ENCODE measurements at places on chromosomes 2 and 18.

GRCh38 chr2:11379558-11379957, 35.1 kb upstream of the ROCK2 start:
- no peaks in the 10 kb centered on the region for H3K36me3 ChIP-seq
- no peak for DNase-seq

DNA sequence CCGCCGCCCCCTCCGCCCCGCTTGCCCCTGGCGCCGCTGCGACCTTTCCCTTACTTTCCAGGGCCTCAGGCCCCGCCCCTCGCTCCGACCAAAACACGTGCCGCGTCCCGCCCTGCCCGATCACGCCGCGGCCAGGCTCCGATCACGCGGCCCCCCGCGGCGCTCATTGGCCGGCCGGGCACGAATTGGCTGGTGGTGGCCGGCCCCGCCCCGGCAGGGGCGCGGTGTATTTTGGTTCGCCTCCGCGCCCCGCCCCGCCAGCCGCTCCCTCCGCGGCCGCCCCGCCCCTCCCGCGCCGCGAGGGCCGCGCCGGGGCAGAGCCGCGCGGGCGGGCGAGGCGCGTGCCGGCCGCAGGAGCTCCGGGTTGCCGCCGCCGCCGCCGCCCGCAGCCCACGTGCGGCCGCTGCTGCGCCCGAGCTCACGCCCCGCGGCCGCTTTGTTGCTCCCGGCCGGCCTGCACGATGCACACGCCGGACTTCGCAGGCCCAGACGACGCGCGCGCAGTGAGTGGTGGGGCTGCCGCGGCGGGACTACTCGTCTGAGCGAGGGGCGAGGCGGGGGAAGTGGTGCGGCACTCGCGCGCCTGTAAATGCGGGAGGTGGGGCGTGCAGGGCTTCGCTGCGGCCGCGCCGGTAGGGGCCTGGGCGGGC, at the start of gene KLF11:
TSS of gene KLF11 (plus strand) at position 295 of the 650 bp plus-strand sequence. CDS start at position 462, 167 bp downstream.
- peak; percentile 86 for DNase-seq
- no peak within 1 kb of the TSS for H3K4me3 ChIP-seq
- H3K36me3 ChIP-seq, result no peaks in the 10 kb centered on the region
- H3K4me1 ChIP-seq, result peaks cover 4% of the 10 kb centered on the region

GRCh38 chr2:187002242-187002641, 153.3 kb upstream of the ZSWIM2 start:
- no peak for DNase-seq
- H3K27me3 ChIP-seq, result no peaks in the 10 kb centered on the region
- no peaks in the 10 kb centered on the region for H3K36me3 ChIP-seq
- H3K27ac ChIP-seq, result no peak overlapping the region
- H3K4me1 ChIP-seq, result no peaks in the 10 kb centered on the region

DNA sequence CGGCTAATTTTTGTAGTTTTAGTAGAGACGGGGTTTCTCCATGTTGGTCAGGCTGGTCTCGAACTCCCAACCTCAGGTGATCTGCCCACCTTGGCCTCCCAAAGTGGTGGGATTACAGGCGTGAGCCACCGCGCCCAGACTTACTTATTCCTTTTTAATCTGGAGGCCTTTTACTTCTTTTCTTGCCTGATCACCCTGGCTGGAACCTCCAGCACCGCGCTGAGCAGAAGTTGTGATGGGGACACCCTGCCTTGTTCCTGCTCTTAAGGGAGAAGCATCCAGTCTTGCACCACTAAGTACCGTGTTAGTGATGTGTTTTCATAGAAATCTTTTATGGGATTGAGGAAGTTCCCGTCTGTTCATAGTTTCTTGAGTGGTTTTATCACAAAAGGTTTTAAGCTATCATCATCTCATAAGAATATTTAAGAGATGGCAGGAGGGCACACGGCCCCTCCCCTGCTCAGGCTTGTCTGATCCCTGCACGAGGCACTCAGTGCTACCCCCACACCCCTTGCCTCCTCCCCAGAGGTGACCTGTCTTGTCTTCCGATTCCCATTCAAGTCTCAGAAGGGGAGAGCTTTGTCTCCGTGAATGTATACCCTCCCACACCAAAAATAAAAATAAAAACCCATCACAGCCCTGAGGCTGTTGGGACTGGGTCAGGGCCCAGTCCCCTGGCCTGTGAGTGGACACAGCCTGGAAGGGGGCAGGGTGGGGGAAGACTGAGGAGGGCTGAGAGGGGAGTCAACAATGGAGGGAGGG, 65.3 kb upstream of the SMAD7 start:
- peaks cover 10% of the 10 kb centered on the region for H3K4me1 ChIP-seq
- no peak overlapping the region for H3K27ac ChIP-seq
- no peak overlapping the region for H3K4me3 ChIP-seq
- DNase-seq, result no peak
- H3K36me3 ChIP-seq, result no peaks in the 10 kb centered on the region

DNA sequence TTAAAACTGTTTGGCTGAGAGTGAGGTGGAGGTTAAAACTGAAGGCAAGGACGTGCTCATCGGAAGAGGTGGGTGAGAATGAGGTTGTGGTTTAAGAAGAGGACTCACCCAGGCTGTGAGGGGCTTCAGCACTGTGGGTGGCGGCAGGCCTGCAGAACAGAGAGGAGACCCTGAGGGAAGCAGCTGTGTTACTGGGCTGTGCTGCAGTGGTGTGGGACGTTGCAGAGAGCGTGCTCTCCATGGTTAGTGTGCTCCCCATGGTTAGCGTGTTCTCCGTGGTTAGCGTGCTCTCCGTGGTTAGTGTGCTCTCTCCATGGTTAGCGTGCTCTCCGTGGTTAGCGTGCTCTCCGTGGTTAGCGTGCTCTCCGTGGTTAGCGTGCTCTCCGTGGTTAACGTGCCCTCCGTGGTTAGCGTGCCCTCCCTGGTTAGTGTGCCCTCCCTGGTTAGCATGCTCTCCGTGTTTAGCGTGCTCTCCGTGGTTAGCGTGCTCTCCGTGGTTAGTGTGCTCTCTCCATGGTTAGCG, 68.5 kb upstream of the NFATC1 start:
- peaks cover 10% of the 10 kb centered on the region for H3K36me3 ChIP-seq
- no peak overlapping the region for H3K27ac ChIP-seq
- no peak overlapping the region for H3K4me3 ChIP-seq
- no peaks in the 10 kb centered on the region for H3K27me3 ChIP-seq
- no peaks in the 10 kb centered on the region for H3K4me1 ChIP-seq

DNA sequence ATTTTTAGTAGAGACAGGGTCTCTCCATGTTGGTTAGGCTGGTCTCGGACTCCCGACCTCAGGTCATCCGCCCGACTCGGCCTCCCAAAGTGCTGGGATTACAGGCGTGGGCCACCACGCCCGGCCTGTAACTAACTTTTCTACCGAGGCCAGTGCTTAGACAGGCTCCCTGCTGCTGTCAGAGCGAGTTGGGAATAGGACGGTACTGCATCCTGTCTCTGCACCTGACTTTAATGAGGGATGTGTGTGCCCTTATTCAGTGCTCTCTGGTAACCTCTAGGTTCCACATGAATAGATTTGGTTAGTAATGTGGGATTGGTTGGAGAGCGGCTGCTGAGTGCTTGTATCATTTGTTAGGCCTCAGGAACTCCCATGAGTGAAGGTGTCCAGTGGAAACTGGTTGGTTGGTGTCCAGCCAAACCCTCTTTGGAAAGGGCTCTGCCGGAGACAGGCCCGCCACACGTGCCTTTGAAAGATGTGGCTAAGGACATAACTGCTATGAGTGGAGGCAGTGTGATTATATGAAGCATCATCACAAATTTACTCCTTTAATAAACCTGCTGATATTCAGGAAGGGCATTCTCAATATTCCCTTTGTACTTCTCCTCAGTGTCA, 36.6 kb downstream of the MYOM1 start:
- H3K27ac ChIP-seq, result no peak overlapping the region
- no peaks in the 10 kb centered on the region for H3K27me3 ChIP-seq

DNA sequence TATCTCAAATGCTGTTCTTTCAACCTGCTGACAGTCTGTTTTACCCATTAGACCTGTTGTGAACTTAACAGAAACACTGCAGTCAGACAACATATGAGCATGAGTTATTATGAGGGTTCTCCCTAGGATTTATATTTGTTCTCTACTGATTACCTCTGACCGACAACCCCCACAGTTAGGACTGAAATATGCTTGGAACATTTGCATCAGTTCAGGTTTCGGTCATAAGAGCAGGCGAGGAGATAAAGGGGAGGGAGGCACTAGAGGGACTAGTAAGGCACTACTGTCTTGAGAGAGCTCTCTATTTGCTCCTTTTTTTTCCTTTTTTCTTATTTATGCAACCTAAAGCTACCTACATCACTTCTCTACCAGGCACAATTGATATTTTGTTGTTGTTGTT, 133.2 kb upstream of the REG3G start:
- no peaks in the 10 kb centered on the region for H3K36me3 ChIP-seq
- H3K4me3 ChIP-seq, result no peak overlapping the region
- DNase-seq, result no peak
- H3K4me1 ChIP-seq, result no peaks in the 10 kb centered on the region
- H3K27ac ChIP-seq, result no peak overlapping the region

DNA sequence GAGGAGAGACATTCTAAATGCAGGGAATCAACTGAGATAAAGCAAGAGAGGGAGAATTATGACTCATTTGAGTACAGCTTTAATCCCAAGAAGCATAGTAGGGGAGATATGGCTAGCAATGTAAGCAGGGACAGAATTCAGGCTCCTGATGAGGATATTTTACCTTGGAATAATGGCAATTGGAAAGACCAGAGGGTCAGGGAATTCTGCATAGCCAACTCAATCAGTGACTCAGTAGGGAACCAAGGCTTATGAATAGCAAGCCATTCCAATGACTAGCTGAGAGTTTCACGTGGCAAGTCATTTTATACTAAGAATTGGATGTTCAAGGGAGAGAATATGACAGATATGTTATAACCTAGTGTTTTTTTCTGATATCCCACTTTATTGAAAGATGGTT, 563.8 kb upstream of the NETO1 start:
- DNase-seq, result no peak
- H3K27me3 ChIP-seq, result no peaks in the 10 kb centered on the region
- H3K27ac ChIP-seq, result no peak overlapping the region
- H3K36me3 ChIP-seq, result no peaks in the 10 kb centered on the region
- H3K4me1 ChIP-seq, result no peaks in the 10 kb centered on the region

DNA sequence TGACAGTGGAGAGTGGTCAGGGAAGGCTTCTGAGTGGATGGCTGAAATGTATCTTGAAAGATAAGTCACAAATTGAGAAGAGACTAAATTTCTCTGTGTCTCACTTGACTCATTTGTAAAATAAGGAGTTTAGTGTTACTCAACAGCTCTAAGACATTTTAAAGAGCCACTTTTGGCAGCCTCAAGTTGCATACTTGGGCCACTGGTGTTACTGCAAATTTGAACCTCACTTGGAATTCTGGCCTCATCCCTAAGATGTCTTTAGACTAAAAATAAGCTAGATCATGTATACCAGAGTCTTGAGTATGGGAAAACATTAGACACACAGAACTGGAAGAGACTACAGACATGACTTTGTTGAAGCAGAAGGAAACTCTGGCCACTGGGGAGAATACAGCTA, 4.5 kb upstream of the MTLN start:
- peaks cover 4% of the 10 kb centered on the region for H3K4me1 ChIP-seq
- H3K27me3 ChIP-seq, result peaks cover 21% of the 10 kb centered on the region
- H3K27ac ChIP-seq, result no peak overlapping the region
- H3K36me3 ChIP-seq, result no peaks in the 10 kb centered on the region
- no peak overlapping the region for H3K4me3 ChIP-seq
- no peak for DNase-seq

- peaks cover 9% of the 10 kb centered on the region for H3K36me3 ChIP-seq
- no peak overlapping the region for H3K27ac ChIP-seq
- H3K4me1 ChIP-seq, result peaks cover 5% of the 10 kb centered on the region
- no peaks in the 10 kb centered on the region for H3K27me3 ChIP-seq
- DNase-seq, result peak; percentile 29
Observed at GRCh38 chr2:241358470-241358869, 2.4 kb downstream of the FARP2 start.

DNA sequence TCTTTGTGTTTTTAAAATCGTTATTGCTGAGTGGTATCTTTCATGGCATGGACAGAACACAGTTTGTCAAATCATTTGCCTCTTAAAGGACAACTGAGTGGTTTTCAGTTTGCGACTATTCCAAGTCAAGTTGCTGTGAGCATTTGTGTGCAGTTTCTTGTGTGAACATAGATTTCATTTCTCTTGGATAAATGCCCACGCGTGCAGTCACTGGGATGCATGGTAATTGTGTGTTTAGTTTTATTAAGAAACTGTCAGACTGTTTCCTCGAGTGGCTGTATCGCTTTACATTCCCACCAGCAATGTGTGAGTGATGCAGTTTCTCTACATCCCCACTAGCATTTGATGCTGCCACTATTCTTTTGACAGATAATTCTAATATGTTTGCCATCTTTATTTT, 154.0 kb upstream of the ARL4C start:
- no peaks in the 10 kb centered on the region for H3K27me3 ChIP-seq
- no peak overlapping the region for H3K4me3 ChIP-seq
- H3K36me3 ChIP-seq, result no peaks in the 10 kb centered on the region

GRCh38 chr18:6411382-6411781, 3.3 kb downstream of the L3MBTL4 start:
- peaks cover 3% of the 10 kb centered on the region for H3K4me1 ChIP-seq
- peaks cover 10% of the 10 kb centered on the region for H3K27me3 ChIP-seq
- peak; percentile 39 for DNase-seq
- H3K27ac ChIP-seq, result no peak overlapping the region
- H3K36me3 ChIP-seq, result no peaks in the 10 kb centered on the region

DNA sequence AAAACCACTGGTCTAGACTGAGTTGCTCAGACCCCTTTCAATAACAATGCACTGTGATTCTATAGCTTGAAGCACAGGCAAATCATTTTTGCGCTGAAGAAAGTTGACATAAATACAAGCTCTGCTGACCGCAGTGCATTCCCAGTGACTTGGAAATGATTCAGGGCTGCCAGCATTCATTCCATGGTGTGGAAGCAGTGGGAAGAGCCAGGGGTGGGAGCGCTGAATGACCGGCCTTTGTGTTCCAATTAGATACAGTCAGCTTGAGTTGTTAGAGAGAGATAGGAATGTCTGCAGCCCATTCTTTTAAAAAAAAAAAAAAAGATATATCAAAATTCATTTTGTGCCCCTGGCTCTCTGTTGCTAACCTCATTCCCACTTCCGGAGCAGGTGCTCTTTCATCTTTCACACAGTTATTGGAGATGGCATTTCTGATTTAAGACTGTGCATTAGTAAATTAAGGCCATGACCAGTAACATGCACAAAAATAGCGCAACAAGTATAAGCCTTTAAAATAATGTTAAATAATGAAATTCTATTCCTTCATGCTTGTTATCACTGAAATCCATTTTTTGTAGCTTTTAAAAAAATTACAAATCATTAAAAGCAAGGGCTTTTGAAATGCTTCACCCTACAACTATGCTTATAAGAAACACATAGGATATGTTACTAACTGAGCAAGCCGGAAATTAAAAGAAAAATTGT, 59.4 kb upstream of the CTLA4 start:
- H3K27ac ChIP-seq, result no peak overlapping the region
- no peaks in the 10 kb centered on the region for H3K4me1 ChIP-seq
- H3K27me3 ChIP-seq, result no peaks in the 10 kb centered on the region
- H3K36me3 ChIP-seq, result no peaks in the 10 kb centered on the region

GRCh38 chr18:61827591-61827990, 65.2 kb downstream of the RNF152 start:
- no peaks in the 10 kb centered on the region for H3K36me3 ChIP-seq
- DNase-seq, result peak; percentile 17
- H3K27ac ChIP-seq, result no peak overlapping the region
- no peak overlapping the region for H3K4me3 ChIP-seq
- H3K4me1 ChIP-seq, result peaks cover under 1% of the 10 kb centered on the region

- no peaks in the 10 kb centered on the region for H3K36me3 ChIP-seq
- no peak overlapping the region for H3K27ac ChIP-seq
- H3K4me1 ChIP-seq, result no peaks in the 10 kb centered on the region
- H3K4me3 ChIP-seq, result no peak overlapping the region
- DNase-seq, result no peak
Observed at GRCh38 chr18:56086786-56087185, 498.8 kb upstream of the TCF4 start.
